ENCODE measurements at places on chromosomes 4 and X.

DNA sequence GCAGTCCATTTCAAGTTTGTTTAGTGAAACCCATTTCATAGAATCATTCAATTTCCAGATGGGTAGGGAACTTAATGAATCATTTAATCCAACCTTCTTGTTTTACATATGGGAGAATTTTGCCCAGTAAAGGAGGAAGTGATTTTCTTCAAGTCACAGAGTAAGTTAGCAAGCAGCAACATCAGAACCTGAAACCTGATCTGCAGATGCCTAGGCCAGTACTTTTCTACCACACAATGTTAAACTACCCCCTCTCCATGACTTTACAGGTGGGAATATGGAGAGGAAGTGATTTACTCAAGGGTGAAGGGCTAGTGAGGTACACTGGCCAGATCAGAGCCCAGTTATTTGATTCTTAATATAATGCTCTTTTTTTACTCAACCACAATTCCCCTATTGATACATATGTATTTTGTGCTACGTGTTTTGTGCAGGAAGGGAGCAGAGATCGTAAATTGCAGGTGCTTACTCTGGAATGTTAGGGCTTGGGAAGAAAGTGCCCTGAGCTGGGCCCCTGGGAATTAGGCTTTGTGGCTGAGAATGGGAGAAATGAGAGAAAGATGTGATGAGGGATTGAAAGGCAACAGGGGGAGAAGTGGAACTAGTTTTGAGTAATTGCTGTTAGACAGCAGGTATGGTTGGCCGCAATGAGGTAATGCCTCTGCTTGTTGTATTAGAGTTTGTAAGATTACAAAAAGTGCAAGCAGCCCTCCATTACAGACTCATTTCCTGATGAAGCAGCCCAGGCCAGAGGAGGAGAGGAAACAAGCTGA, 6.8 kb downstream of the LHFPL1 start:
- no peak for DNase-seq

DNA sequence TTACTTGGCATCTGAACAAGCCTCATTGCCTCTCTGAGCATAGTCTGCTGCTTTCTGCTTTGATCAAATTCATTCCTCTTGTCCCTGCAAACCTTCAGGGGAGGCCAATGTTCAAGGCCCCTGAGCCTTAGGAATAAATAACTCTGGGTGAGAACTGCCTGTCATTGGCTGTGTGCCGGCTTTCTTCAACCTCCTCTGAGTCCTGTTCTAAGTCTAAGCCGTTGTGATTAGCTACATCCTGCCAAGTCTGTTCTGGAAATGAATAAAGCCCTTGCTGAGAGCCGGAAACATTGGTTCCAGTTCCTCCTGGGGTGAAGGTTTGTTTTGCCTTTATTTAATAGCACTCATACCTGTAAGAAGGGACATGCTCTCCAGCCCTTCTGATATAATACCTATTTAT, 13.8 kb downstream of the RNF4 start:
- no peak for DNase-seq

DNA sequence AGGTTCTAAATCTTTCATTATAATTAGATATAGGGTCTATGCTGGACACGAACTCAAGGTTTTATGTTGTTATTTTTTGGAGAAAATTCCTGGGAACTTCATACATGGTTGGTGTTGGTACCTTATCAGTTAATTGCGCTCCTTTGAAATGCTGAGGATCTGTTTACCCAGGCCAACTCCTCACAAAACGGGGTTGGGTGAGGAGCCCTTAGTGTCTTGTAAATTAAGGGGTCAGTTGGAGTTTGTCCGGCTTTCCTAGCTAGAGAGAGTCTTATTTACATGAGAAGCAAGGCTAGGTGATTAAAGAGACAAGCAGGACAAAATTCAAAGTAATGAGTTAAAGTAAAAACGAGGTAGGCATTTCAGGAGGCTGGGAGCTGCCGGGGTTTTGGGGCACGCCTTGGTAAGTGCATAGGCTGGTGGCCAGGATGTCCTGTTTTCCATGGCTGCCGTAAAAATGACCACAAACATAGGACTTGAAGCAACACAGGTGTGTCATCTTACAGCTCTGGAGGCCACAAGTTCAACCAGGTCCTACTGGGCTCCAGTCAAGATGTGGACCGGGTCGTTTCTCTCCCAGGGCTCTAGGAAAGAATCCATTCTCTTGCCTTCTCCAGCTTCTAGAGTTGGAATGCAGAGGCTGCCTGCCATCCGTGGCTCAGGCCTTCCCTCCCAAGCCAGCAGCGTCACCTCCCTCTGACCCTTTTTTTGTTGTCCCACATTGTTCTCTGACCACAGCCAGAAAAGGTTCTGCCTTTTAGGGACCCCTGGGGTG, 19.8 kb downstream of the PSAPL1 start:
- DNase-seq, result no peak

DNA sequence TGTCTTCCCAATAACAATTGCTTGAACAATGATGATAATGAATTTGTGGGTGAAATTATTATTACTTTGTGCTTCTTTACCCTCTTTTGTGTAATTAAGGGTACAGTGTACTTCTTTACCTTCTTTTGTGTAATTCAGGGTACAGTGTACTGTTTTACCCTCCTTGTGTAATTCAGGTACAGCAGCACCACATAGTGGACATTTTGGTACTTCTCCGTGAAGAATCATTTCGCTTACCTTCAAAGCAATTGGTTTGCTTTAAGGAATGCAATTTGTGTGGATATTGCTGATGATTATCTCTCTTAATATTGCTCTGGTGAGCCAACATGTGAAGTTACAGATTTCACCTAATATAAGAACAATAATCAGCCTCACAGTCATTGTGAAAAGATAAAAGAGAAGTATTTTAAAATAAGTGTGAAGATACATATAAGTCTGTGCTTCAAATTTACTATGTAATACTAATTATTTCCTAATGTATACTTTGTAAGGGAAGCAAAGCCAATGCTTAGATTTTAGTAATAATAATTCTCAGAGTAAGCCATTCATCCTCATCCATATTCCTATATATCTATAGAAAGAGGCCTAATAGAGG, 27.2 kb upstream of the SEC24B start:
- peak; percentile 50 for DNase-seq

- DNase-seq, result no peak
These were observed 54.6 kb upstream of the LDB2 start for GRCh38 chr4:16952896-16953630.

GRCh38 chr4:183074288-183074990, 24.6 kb upstream of the WWC2 start:
- DNase-seq, result peak; percentile 29

DNA sequence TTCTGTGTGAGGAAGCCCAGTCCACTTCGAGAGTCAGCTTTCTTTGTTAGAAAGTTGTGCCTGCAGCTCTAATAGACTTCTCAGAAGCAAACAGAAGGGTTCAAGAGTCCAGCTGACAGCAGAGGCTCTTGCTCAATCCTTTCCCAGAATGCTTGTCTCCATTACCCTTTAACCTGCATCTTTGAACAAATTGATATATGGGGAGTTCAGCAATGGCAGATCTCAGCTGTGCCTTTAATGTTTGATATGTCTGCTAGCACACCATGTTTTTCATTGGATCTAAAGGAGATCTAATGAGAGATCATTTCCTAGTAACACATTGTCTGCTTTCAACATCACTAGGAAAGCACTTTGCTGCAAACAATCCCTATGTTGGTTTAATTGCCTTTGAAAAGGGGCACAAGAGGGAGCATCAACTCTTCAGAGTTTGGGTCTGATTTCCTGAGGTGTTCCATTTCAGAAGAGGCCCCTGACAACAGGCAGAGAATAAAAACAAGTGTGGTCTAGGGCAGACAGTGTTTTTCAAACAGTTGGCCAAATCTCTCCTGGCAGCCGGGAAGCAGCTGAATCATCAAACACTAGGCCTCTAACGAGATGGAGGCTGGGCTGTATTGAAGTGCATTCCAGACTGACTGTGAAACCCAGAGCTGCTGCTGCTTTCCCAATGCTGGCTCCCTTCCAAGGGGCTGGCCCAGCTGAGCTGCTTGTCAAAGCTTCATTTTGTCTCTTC, 55.5 kb downstream of the LUZP4 start:
- DNase-seq, result peak; percentile 50

- DNase-seq, result no peak
These were observed 23.0 kb downstream of the SNX25 start for GRCh38 chr4:185232370-185232769.

- DNase-seq, result no peak
These were observed 525.5 kb upstream of the BOD1L1 start for GRCh38 chr4:14152834-14153519.

- DNase-seq, result no peak
These were observed 3.9 kb downstream of the BST1 start for GRCh38 chr4:15706646-15707362.

- DNase-seq, result no peak
These were observed 24.3 kb upstream of the ZNF41 start for GRCh38 chrX:47507153-47507867.

DNA sequence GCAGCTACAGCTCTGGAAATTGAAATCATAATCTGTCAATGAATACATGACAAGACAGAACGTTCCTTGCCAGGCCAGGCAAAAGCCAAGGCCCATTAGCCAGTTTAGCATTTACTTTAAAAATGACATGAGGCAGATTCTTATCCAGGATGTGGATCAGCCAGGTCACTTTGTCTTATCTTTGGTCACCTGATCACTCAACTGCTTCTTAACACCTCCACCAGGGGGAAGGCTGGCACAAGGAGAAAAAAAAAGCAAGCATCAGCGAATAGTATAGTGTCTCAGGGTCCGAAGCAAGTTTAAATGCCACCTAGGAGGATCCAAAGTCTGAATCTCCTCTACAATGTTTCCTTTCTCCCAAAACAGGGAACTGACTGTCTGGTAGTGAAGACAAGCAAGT, 18.8 kb downstream of the ATP1B4 start:
- DNase-seq, result peak; percentile 19
